ENCODE measurements at places on chromosomes 11 and 22.

DNA sequence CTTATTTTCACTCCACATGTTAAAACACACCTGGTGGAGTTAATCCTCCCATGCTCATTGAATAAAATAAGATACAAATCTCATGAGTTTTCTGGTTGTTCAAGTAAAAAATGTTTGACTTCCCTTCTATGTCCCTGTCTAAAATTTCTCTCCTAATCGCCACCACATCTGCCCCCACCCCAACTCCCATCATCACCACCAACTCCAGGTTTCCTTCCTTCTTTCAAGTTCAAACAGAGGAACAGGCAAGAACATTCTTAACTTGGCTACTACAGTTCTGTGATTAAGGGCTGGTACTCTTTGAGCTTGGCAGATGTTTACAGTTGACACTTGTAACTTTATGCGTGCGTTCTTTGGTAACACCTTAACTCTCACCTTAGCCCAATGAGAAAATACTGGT lies 9.1 kb upstream of the PSMA1 start:
- no peak for DNase-seq

DNA sequence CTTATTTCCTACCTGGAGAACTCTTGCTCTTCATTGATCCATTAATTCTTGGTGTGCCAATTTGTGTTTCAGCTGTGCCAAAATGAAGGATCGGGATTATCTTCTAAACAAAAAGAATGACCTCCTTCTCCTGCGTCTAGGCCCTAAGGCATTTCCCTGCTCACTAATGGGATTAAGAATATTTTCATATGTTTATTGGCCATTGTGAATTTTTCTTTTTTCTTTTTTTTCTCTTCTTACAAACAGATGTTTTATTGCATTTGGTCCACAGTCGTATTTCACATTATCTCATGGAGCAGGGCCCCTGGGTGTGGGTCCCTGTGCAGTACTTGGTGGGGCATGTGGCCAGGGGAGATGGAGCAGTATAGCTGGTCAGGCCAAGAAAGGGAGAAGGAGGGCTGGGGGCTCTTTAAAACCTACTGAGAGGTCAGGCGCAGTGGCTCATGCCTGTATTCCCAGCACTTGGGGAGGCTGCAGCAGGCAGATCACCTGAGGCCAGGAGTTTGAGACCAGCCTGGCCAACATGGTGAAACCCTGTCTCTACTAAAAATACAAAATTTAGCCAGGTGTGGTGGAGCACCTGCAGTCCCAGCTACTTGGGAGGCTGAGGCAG lies 35.3 kb upstream of the HORMAD2 start:
- no peak for DNase-seq

DNA sequence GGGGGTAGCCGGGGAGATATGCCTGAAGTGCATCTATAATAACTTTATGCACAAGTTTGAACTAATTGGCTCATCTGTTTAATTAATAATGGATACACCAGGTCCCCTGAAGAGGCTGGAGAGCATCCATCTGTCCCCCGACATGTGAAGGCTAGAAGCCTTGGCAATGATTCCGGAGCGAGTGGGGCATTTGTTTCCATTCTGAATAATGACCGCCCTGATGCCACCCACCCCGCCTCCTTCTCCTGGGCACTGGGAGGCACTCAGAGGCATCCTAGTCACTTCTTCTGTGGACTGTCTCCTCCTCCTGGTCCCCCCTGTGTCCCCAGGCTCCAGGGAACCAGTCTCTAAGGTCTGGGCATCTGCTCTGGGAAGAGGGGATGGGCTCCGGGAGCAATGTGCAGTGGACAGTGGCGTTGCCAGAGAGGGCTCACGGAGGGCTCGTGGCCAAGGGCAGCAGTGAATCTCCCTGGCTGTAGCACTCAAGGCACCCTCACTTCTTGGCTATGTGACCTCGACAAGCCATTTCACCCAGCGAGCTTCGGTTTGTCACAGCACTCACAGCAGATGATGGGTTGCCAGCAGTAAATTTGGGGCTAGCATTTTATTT lies 64.7 kb downstream of the TSPAN18 start:
- peak; percentile 19 for DNase-seq

DNA sequence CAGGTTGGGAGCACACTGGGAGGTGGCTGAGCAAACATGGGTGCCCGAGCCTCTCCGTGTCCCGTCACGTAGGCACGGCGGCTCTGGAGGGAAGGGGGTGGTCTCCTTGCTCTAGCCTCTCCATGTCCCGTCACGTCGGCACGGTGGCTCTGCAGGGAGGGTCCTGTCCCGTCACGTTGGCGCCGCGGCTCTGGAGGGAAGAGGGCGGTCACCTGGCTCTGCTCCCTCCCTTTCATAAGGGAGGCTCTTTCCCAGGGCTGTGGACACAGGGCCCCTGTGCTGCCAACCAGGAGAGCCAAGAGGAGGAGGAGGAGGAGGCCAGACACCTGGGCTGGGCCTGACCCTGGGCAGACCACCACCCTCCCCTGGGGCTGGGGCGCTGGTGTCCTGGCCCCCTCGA lies 1173.7 kb downstream of the BRD1 start:
- DNase-seq, result no peak

GRCh38 chr11:132402071-132402684 lies 1031.8 kb downstream of the NTM start:
- no peak for DNase-seq

- peak; percentile 22 for DNase-seq
These were observed 70.7 kb downstream of the DGCR2 start for GRCh38 chr22:19051381-19052072.

GRCh38 chr11:95459291-95460042 lies 228.5 kb upstream of the SESN3 start:
- DNase-seq, result no peak

GRCh38 chr11:33195462-33196173 lies 34.3 kb upstream of the CSTF3 start:
- no peak for DNase-seq

- no peak for DNase-seq
These were observed 39.9 kb downstream of the TRAF6 start for GRCh38 chr11:36469881-36470802.

GRCh38 chr11:78961937-78962701 lies 387.5 kb upstream of the NARS2 start:
- no peak for DNase-seq

- no peak for DNase-seq
These were observed 57.6 kb upstream of the CRYBB3 start for GRCh38 chr22:25142102-25142501.

GRCh38 chr11:33478111-33478573 lies 221.0 kb downstream of the HIPK3 start:
- no peak for DNase-seq

DNA sequence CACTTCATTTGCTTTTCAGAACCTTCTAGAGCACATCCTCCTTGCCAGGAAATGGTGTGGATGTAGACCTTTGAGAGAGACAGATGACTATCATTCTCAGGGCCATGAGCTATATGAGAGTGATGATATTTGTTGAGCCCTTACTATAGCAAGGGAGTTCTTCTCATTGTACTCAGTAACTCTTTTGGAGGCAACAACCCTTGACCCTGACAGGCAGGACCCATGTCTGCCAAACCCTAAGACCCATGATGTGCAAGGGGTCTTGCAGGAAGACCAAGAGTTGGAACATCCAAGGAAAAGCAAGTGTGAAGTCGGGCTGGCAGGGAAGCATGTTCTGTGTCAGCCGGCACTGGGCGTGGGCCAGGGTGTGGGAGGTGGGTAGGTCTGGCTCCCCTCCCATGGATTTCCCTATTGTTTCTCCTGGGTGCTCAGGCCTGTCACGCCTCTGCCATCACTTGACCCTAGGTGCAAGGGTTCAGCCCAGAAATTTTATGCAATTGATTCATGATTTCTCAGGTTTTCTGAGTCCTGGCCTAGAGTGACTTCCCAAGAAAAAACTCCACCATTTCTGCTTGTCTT lies 1.2 kb downstream of the FOLR3 start:
- DNase-seq, result no peak

DNA sequence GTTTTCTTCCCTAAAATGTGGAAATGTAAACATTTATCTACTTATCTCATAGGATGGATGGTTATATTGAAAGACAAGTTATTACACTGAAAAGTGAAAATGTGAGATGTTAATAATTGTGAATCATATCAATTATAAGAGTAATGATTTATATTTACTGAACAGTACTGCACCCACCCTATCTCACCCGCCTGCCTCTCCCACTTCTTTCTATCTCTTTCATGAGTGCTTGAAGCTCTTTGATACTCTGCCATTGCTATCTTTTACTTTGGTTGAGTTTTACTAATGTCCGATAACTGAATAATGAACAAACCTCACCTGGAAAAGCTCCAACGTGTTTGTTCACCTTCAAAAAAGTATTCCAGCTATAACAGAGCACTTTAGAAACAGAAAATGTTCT lies 263.0 kb upstream of the UBASH3B start:
- DNase-seq, result no peak

GRCh38 chr22:44276041-44276440 lies 36.7 kb downstream of the SHISAL1 start:
- peak; percentile 47 for DNase-seq

DNA sequence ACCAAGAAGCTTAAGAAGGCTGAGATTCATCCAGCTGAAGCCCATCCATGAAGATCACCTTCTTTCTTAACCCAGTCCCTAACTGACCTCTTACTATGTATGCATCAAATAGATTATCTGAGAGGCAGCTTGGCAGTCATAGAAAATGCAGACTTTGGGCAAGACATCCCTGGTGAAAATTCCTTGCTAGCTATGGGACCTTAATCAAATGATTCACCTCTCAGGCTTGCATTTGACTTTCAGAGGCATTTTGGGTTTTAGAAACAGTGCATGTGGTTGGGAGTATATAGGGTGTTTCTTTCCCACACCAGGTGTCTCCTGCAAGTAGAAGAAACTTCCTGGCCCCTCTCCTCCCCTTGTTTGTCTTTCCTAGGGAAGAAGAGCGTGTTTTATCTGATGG lies 188.5 kb upstream of the ISX start:
- no peak for DNase-seq
